Retina (tissue), 1 donor: ENCODE measurements at places on chromosomes 5 and 9.

- DNase-seq = peak; percentile 62
Observed at GRCh38 chr5:16690243-16690852, 73.6 kb upstream of the RETREG1 start.

- DNase-seq = peak; percentile 60
Observed at GRCh38 chr9:16039988-16040761, 487.3 kb downstream of the CCDC171 start.

DNA sequence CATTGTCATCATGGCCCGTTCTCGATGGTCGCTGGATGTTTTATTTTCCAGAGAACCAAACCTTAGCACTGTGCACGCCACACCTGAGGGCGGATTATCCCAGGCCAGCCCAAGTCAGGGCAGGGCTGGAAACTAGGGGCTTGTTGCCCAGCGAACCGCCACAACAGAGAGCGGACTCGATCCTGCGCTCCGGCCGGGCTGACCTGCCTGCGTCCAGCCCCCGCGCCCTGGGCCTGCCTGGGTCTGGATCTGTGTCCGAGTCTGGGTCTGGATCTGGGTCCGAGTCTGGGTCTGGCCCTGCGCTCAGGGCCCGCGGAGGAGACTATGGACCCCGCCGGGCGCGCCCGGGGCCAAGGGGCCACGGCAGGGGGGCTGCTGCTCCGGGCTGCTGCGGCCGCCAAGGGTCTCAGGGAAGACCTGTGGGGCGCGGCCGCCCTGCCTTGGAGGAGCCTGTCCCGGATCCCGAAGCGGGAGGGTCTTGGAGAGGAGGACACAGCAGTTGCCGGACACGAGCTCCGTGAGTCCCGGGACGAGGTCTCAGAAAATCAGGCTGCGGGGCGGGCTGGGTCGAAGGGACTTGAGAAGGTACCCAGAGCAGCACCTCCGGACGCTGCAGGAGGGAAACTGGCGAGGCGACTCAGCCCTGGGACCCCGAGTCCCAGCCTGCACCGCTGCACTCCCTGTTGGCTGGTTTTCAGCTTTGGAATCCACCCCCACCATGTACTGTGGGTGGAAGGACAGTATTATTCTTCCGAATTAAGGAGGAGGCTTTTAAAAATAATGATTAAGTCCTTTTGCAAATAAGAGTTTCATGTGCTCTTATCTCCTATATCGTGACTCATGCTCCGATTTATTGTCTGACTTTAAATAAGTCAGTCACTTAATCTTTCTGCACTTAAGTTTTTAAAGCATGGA lies at the start of gene ANKDD1B:
Gene ANKDD1B, plus strand, starts transcription at position 143 of the 915 bp plus-strand sequence. Its CDS starts 182 bp downstream, at position 325.
- DNase-seq = peak; percentile 84

GRCh38 chr9:99895510-99895909 lies 10.9 kb upstream of the STX17 start:
- DNase-seq = no peak

DNA sequence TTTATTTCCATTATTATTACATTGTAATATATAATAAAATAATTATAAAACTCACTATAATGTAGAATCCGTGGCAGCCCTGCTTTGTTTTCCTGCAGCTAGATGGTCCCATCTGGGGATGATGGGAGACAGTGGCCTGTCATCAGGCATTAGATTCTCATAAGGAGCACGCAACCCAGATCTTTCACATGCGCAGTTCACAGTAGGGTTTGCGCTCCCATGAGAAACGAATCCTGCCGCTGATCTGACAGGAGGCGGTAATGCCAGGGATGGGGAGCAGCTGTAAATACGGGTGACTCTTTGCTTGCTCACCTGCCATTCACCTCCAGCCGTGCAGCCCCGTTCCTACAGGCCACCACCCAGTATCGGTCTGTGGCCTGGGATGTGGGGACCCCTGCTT lies 1879.3 kb upstream of the WWC1 start:
- peak; percentile 47 for DNase-seq
